ENCODE measurements at places on chromosomes 5 and 9.

- DNase-seq = no peak
- H3K27me3 ChIP-seq = no peaks in the 10 kb centered on the region
- H3K36me3 ChIP-seq = no peaks in the 10 kb centered on the region
- H3K27ac ChIP-seq = no peak overlapping the region
These were observed 166.1 kb downstream of the MARCHF11 start for GRCh38 chr5:16013334-16014065.

GRCh38 chr9:136721339-136722092 is 9.1 kb downstream of the DIPK1B start:
- no peaks in the 10 kb centered on the region for H3K27me3 ChIP-seq
- peak overlapping the region; percentile 82 for H3K27ac ChIP-seq
- no peak for DNase-seq
- H3K4me1 ChIP-seq = peaks cover 41% of the 10 kb centered on the region
- H3K4me3 ChIP-seq = peak overlapping the region; percentile 1
- peaks cover 32% of the 10 kb centered on the region for H3K36me3 ChIP-seq

DNA sequence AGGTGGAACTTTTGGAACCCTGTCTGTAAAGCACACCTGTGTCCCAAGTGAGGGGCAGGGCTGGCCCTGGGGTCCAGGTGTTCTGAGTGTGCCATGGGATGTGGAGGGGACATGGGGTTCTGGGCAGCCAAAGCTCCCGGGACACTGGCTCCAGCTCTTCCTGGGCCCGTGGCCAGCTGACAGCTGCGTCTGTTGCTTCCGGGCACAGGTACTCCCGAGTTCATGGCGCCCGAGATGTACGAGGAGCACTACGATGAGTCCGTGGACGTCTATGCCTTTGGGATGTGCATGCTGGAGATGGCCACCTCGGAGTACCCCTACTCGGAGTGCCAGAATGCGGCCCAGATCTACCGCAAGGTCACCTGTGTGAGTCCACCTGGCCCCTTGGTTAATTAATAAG is 50.7 kb downstream of the WNK2 start:
- H3K27me3 ChIP-seq = peaks cover 27% of the 10 kb centered on the region
- no peak for DNase-seq
- H3K4me1 ChIP-seq = peaks cover 12% of the 10 kb centered on the region
- no peaks in the 10 kb centered on the region for H3K36me3 ChIP-seq
- H3K27ac ChIP-seq = peak overlapping the region; percentile 47
- no peak overlapping the region for H3K4me3 ChIP-seq

GRCh38 chr5:71828291-71829040 is 109.4 kb downstream of the CARTPT start:
- DNase-seq = no peak
- H3K36me3 ChIP-seq = peaks cover 8% of the 10 kb centered on the region

DNA sequence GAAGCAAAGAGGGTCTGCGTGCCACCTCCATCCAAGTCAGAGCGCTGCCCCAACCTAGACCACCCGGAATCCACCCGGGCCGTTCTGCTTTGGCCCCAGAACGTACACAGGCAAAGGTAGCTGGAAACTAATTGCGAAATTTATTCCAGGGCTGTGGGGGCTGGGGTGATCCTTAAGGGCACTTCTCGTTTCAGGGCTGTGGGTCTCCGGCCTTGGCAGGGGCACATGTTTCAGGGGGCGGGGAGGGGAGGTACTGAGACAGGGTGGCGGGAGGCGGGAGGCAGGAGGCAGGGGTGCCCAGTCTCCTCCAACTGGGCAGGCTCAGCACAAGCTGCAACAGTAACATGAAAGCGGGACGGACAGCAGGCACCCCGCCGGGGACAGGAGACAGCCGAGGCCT is 26.1 kb downstream of the NR5A1 start:
- no peak overlapping the region for H3K4me3 ChIP-seq
- DNase-seq = no peak
- no peak overlapping the region for H3K27ac ChIP-seq
- no peaks in the 10 kb centered on the region for H3K36me3 ChIP-seq

DNA sequence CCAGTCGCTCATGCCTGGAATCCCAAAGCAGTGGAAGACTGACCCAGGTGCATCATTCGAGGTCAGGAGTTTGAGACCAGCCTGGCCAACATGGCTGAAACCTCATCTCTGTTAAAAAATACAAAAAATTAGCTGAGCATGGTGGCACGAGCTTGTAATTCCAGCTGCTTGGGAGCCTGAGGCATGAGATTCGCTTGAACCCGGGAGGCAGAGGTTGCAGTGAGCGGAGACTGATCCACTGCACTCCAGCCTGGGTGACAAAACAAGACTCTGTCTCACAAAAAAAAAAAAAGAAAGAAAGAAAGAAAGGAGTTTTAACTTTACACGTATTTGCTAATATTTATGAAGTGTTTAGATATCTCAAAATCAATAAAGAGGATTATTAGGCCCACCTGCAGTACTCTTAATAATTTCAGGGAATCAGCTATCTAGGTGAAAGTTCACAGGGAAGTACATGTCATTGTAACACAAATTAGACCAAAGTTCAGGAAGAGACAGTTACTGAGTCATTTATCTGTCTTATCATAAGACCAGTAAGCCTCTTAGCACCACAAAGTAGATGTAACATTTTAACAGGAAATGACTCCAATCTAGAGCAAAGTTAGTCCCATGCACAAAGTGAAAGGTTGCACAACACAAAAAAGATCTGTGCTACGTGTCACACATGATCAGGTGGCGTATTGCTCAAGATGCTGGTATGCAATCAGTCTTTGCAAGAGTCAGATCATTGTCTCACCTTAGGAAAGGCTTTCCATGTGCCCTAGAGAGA is 34.1 kb upstream of the PLIN2 start:
- H3K4me3 ChIP-seq = no peak overlapping the region
- no peaks in the 10 kb centered on the region for H3K27me3 ChIP-seq
- H3K36me3 ChIP-seq = no peaks in the 10 kb centered on the region
- H3K27ac ChIP-seq = peak overlapping the region; percentile 59
- H3K4me1 ChIP-seq = peaks cover 8% of the 10 kb centered on the region

DNA sequence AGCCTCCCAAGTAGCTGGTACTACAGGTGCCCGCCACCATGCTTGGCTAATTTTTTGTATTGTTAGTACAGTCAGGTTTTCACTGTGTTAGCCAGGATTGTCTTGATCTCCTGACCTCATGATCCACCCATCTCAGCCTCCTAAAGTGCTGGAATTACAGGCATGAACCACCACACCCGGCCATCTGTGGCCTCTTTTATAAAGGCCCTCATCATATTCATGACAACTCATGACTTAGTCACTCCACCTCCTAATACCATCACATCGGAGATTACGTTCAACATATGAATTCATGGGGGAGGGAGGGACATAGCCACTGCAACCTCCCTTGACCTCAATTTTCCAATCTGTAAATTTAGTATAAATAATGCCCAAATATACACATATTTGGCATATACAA is 27.2 kb upstream of the PLCXD3 start:
- no peak overlapping the region for H3K27ac ChIP-seq
- H3K4me1 ChIP-seq = no peaks in the 10 kb centered on the region
- H3K27me3 ChIP-seq = no peaks in the 10 kb centered on the region
- H3K4me3 ChIP-seq = no peak overlapping the region

DNA sequence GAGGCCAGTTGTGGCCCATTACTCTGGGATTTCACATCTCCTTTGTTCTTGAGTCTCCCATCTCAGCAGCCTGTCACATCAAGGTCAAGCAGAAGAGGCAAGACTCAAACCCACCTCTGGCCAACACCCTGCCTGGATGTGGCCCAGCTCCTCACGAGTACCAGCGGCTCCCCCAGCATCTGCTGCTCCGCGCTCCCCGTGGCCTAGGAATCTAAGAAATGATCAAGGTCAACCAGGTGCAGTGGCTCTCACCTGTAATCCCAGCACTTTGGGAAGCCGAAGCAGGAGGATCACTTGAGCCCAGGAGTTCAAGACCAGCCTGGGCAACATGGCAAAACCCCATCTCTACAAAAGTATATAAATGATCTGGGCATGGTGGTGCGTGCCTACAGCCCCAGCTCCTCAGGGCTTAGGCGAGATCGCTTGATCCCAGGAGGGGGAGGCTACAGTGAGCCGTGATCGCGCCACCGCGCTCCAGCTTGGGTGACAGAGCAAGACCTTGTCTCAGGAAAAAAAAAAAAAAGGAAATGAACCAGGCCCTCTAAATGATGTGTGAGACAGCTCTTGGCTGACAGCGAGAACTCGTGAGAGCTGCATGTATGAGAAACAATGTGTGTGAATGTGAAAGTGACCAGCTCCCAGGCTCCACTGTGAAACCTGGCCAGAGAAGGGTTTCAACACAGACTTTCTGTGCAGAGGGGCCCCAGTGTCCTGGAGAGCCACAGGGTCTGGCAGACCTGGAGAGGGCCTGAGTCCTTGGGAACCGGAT is 61.6 kb upstream of the ANGPTL2 start:
- no peak overlapping the region for H3K27ac ChIP-seq
- no peak for DNase-seq
- H3K4me1 ChIP-seq = no peaks in the 10 kb centered on the region
- peaks cover 16% of the 10 kb centered on the region for H3K36me3 ChIP-seq
- no peak overlapping the region for H3K4me3 ChIP-seq

DNA sequence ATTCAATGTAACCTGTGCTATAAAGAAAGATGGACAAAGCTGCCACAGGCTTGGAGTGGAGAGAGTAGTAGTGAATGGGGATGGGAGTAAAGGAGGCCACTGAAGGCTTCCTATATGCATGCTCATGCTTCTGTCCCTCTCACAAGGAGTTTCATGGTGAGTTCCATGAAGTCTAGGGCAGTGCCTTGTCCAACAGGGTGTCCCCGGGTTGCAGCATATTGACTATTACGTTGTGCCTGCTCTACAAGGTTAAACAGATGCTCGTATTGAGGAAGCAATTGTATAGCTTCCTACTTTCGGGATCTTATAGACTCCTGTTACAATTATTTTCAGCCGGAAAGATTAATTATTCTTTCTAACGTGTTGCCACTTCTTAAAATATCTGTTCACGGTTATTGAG is 129.1 kb upstream of the PIK3R1 start:
- H3K4me1 ChIP-seq = no peaks in the 10 kb centered on the region
- H3K36me3 ChIP-seq = no peaks in the 10 kb centered on the region
- H3K4me3 ChIP-seq = no peak overlapping the region
- no peak for DNase-seq
- H3K27ac ChIP-seq = no peak overlapping the region

- H3K4me3 ChIP-seq = no peak overlapping the region
- H3K4me1 ChIP-seq = no peaks in the 10 kb centered on the region
- no peaks in the 10 kb centered on the region for H3K27me3 ChIP-seq
- H3K36me3 ChIP-seq = no peaks in the 10 kb centered on the region
These were observed 141.9 kb downstream of the ST8SIA4 start for GRCh38 chr5:100761192-100761591.

- peaks cover 19% of the 10 kb centered on the region for H3K36me3 ChIP-seq
- H3K4me3 ChIP-seq = no peak overlapping the region
- no peak for DNase-seq
- no peaks in the 10 kb centered on the region for H3K27me3 ChIP-seq
These were observed 4.6 kb downstream of the C5orf63 start for GRCh38 chr5:127068493-127069214.

- H3K36me3 ChIP-seq = no peaks in the 10 kb centered on the region
- H3K27me3 ChIP-seq = no peaks in the 10 kb centered on the region
- H3K4me1 ChIP-seq = peaks cover 13% of the 10 kb centered on the region
- no peak overlapping the region for H3K4me3 ChIP-seq
- no peak for DNase-seq
- H3K27ac ChIP-seq = no peak overlapping the region
These were observed 43.2 kb downstream of the KIAA0825 start for GRCh38 chr5:94575196-94575595.

DNA sequence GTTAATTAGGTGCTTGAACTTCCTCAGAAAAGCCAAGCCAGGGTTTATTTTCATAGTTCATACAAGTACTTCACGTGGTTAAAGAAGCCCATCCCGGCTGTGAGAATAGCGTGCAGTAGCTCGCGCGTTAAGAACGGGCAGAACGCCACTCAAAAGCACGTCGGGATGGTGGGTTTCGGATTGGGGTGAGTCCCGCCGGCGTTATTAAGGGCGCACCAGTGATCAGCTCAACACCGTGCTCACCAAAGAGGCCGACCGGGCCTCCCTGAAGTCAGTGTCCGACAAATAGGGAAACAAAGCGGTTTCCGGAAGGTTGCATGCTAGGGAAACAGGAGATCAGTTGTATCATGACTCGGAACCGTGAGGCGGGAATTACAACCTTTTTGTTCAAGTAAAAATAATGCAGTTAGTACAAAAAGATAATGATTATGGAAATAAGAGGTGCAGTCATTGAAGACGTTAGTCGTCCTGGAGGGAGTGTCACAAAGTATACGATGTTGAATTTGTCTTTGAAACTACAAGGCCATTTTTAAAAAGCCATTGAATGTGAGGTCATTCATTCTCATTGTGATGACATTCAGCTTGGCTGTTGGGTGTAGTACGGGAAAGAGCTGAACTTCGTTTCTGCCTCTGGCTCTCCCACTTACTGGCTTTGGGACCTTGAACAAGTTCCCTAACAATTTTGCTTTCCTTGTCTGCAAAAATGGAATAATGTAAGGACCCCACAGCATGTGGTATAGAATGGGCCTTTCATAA is 992 bp downstream of the SETD9 start:
- H3K27ac ChIP-seq = peak overlapping the region; percentile 99
- H3K4me1 ChIP-seq = peaks cover 24% of the 10 kb centered on the region
- no peak for DNase-seq
- no peaks in the 10 kb centered on the region for H3K27me3 ChIP-seq
- H3K36me3 ChIP-seq = peaks cover 2% of the 10 kb centered on the region

- peaks cover 5% of the 10 kb centered on the region for H3K36me3 ChIP-seq
- H3K27me3 ChIP-seq = no peaks in the 10 kb centered on the region
- H3K4me1 ChIP-seq = peaks cover 82% of the 10 kb centered on the region
- H3K4me3 ChIP-seq = peak overlapping the region; percentile 66
- peak; percentile 72 for DNase-seq
These were observed 21.9 kb downstream of the CSF2 start for GRCh38 chr5:132095424-132095972.

- peaks cover 15% of the 10 kb centered on the region for H3K4me1 ChIP-seq
- H3K27ac ChIP-seq = no peak overlapping the region
- DNase-seq = no peak
- H3K4me3 ChIP-seq = no peak overlapping the region
- H3K36me3 ChIP-seq = no peaks in the 10 kb centered on the region
These were observed 40.7 kb downstream of the TIMD4 start for GRCh38 chr5:156922207-156922792.

DNA sequence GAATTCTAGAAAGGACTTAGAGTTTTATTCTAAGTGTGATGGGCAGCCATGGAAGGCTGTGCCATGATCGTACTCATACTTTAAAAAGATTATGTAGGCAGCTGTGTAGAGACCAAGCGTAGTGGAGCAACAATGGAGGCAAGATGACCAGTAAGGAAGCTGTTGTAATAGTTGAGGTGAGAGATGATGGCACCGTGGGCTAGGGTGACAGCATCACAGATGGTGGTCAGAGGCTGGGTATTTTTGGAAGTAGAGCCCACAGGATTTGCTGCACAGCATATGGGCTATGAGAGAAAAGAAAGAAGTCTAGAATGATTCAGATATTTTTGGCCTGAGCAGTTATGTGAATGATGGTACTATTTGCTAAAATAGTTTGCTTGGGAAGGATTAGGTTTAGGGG is 7.7 kb downstream of the ARHGAP26 start:
- no peaks in the 10 kb centered on the region for H3K36me3 ChIP-seq
- H3K27ac ChIP-seq = no peak overlapping the region
- peaks cover 8% of the 10 kb centered on the region for H3K4me1 ChIP-seq
- no peaks in the 10 kb centered on the region for H3K27me3 ChIP-seq
- H3K4me3 ChIP-seq = no peak overlapping the region
- no peak for DNase-seq
